ENCODE measurements at places on chromosomes 11 and 22. TPM values are rescaled to one million over a fixed set of nuclear protein-coding genes. Genes with fewer than 3 reads are reported as not detected.

The POU2AF2 gene
- total RNA-seq: not detected

The EMSY gene
- total RNA-seq: 23.8 TPM

The TRPM5 gene
- not detected for total RNA-seq

The OR52K1 gene
- total RNA-seq: not detected

The ESAM gene
- 0.71 TPM for total RNA-seq

The KRTAP5-8 gene
- total RNA-seq: not detected

The MTNR1B gene
- total RNA-seq: 0.89 TPM

The PGA3 gene
- not detected for total RNA-seq

The MS4A12 gene
- not detected for total RNA-seq

The MAFF gene
- total RNA-seq: 17.0 TPM

The CHCHD10 gene
- total RNA-seq: 34.0 TPM

The ABCG4 gene
- total RNA-seq: 0.75 TPM

The MOGAT2 gene
- not detected for total RNA-seq

The HEPHL1 gene
- total RNA-seq: not detected

The STK33 gene
- total RNA-seq: 0.65 TPM

The AQP11 gene
- 0.76 TPM for total RNA-seq

The PSMC3 gene
- 123 TPM for total RNA-seq

The PRODH gene
- 11.2 TPM for total RNA-seq

The OR5B2 gene
- not detected for total RNA-seq

The KRTAP5-10 gene
- 0.30 TPM for total RNA-seq

The OR4D6 gene
- total RNA-seq: not detected

The CRYBA4 gene
- not detected for total RNA-seq

The NUP50 gene
- total RNA-seq: 48.3 TPM

The DDX6 gene
- 157 TPM for total RNA-seq

The TMEM45B gene
- total RNA-seq: not detected

The LAMTOR1 gene
- 96.8 TPM for total RNA-seq

The LBHD1 gene
- total RNA-seq: 7.3 TPM

Data from osteocyte (in vitro differentiated cells).